ENCODE measurements at places on chromosomes 6 and 20. TPM values are rescaled to one million over a fixed set of nuclear protein-coding genes. Genes with fewer than 3 reads are reported as not detected.

PAX1 gene
- total RNA-seq = not detected

DPPA5 gene
- total RNA-seq = not detected

RAD21L1 gene
- total RNA-seq = not detected

BMP7 gene
- not detected for total RNA-seq

REM1 gene
- not detected for total RNA-seq

EYA4 gene
- total RNA-seq = not detected

HIVEP1 gene
- 31.1 TPM for total RNA-seq

TRIM31 gene
- not detected for total RNA-seq

Data from activated CD8-positive, alpha-beta memory T cell treated with anti-CD3 and anti-CD28 coated beads, Interleukin-2, amount 10 ng/mL, durations not matched to agents 7 days and 5 days (primary cell).